ENCODE measurements at places on chromosomes 11 and 22.
A peak's percentile ranks its signal among the peaks of the same experiment; 100 is the strongest.

DNA sequence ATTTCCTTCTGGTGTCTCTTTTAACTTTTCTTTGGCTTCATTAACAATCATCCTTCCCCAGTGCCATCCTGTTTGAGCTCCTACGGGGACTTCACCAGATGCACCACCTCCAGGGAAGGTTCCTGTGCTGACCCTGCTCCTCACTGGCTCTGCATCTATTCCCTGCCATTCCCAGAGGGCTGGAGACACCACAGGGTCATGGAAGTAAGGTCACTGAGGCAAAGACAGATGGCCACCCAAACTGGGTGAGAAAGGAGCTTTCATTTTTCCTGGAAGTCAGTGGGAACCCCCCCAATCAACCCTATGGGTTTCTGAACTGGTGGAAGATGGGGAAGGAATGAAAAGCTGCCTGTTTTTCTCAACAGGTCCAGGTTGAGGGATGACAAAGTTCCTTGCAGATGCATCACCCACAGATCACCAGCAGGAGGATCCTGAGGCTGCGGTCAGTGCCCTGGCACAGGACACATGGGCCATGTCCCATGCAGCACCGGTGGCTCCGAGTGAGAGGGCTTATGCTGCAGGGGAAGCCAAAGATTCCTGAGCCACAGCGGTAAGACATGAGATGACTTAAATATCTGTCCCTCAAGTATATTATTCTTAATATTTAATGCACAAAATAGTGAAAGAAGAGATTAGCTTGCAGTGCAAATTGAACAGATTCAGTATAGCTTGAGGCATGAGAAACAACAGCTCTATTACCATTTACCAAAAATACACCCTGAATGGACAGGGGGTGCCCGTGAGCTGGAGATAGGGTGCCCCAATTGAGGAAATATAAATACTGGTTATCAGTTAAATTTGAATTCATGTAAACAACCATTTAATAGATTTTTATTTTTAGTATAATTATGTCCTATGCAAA lies 73.0 kb upstream of the VPREB1 start:
- DNase-seq: no peak

GRCh38 chr22:23102776-23103175 lies 32.5 kb downstream of the GNAZ start:
- DNase-seq: no peak

DNA sequence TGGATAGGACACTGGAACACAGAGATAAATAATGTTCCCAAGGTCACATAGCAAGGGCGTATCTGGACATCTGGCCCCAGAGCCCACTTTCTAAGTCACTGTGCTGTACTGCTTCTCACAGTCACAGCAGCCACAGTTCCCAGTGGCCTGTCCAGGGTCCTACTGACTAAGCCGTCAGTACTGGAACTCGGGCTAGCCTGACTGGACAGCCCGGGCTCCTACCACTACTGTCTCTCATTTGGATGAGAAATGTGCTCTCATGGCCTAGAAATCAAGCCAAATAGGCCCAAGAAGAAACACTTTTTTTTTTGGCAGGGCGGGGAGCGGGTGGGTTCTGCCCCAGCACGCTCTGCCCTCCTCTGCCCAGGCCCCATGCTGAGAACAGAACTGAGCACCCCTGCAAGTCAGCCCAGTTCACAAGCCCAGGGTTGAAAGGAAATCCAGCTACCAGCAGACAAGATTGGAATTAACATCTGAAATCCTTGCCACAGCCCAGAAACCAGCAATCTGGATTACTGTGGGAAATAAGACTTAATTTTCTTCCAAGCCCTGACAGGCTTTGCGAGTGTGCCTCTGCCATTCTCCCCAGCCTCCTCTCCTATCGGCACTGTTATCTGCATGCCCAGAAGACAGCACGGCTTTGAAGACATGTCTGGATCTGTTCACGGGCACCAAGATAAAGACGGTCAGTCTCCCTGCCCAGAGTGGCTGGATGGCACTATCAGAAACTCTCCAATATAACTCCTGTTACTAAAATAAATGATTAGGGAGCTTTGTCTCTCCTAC lies 182.9 kb upstream of the NCAM1 start:
- DNase-seq: no peak

DNA sequence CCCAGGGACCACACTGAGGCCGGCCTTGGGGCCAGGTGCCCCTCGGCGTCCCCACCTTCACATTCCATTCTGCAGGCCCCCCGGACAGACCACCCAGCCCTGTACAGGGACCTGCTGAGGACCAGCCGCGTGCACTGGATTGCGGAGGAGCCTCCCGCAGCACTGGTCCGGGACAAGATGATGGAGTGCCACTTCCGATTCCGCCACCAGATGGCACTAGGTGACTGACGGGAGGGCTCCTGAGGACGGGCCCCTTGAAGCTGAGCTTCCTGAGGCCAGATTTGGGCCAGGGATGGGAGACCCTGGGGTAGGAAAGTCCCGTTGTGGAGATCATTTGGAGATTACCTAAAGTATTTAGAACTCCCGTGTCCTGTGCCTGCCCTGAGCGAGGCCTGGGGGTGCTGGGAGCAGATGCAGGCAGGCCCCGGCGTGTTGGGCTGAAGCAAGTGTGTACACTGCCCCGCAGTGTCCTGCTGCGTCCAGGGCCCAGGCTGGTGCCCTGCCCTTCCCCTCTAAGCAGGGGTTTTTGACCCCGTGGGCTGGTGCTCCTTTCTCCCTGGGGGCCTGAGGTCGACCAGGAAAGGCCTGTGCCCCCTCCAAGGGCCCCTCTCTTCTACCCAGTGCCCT lies 20.0 kb downstream of the TRMU start:
- peak; percentile 14 for DNase-seq

DNA sequence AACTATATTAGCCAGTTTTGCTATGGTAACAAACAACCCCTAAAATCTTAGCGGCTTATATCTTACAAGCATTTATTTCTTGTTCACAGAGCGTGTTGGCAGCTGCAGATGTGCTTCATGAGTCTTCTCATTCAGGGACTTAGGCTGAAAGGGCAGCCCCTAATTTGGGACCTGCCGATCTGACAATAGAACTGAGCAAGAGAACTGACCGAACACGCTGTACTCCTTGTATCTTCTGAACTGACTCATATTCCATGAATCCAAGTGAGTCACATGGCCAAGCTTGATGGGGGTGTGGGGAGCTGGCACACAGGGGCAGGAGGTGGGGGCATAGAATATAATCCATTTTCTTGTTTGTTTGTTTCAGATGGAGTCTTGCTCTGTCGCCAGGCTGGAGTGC lies 481.7 kb upstream of the CADM1 start:
- DNase-seq: no peak

DNA sequence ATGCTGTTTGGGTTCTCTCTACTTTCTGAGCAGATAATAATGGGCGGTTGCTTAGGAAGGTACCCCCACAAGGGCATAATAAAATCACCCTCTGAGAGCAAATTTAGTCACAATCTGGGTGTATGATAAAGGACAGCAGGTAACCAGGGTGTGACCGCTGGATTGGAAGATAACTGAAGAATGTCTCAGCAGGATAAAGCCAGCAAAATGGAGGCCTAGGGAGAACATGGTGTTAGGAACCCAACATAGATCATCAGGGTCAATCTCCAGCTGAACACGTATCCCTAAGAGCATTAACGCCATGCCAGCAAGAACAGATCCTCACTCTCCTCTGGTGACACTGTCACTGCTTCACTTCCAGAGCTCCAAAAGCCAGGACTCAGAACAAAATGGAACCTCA lies 64.5 kb upstream of the SCUBE2 start:
- DNase-seq: no peak

DNA sequence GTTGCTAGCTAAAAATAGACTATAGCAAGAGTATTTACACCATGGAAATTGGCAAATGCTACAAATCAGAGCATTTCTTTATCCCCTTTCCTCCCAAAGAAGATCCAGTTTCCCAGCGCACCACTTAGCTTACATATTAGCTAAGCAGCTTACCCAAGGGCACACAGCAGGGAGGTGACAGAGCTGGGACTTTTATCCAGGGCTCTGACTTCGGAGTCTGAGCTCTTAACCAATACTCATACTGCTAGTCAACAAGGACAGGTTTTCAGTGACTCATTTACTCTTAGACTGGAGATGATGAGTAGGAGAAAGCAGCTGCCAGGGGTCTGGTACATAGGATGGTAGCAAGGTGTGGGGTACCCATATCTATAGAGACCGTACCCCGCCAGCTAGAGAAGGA lies 38.4 kb downstream of the NAV2 start:
- no peak for DNase-seq

DNA sequence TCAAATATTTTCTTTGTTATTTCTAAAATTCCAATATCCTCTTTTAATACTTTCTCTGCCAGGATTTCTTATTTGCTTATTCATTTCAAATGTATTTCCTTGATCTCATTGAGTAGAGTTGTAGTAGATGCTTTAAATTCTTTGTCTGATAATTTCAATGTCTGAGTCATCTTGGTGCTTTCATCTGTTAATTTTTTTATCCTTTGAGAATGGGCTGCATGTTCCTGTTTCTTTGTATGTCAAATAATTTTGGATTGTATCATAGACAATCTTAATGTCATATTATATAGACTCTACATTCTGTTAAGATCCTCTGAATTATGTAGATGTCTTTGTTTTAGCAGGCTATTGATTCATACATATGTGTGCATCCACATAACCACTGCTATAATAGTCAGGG lies 57.5 kb downstream of the MYEOV start:
- DNase-seq: no peak

DNA sequence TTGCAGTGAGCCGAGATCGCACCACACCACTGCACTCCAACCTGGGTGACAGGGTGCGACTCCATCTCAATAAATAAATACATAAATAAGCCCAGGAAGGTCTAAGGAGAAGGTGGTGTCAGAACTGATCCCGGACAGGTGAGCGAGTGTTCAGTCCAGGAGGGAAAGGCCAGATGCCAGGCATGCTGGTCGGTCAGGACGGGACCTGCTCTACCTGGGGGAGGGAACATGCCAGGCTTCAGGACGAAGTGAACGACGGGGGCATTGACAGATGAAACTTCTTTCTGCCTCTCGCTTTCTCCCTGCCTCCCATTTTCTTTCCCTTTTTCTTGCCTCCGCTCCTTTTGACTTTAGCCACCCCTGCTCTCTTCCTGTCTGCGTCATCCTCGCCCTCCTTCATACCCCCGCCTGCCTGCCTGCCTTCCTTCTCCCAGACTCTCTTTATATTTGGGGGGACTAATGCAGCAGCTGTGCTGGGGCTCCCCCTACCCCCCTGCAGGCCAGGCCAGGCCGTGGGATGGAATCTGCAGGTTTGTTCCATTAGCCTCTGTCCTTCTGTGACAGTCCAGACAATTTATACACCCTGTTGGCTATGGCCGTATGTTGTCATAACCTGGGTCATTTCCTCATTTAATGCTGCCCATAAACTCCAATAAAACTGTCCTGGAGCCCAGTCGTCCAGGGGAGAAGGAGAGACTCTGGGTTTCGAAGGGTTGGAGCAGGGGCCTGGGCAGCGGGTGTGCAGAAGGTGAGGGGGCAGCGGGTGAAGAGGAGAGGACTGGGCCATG lies 209.2 kb upstream of the TBCEL start:
- DNase-seq: no peak

GRCh38 chr11:120918257-120918656 lies 105.6 kb upstream of the TBCEL start:
- no peak for DNase-seq

DNA sequence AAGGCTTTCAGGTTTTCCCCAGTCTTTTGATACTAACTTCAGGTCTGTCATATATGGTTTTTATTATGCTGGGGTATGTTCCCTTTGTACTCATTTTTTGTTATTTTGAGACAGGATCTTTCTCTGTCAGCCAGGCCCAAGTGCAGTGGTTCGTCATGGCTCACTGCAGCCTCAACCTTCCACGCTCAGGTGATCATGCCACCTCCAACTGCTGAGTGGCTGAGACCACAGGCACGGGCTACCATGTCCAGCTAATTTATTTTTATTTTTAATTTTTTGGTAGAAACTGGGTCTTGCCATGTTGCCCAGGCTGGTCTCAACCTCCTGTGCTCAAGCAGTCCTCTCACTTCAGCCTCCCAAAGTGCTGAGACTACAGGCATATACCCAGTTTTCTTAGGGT lies 50.6 kb upstream of the PDGFD start:
- no peak for DNase-seq

DNA sequence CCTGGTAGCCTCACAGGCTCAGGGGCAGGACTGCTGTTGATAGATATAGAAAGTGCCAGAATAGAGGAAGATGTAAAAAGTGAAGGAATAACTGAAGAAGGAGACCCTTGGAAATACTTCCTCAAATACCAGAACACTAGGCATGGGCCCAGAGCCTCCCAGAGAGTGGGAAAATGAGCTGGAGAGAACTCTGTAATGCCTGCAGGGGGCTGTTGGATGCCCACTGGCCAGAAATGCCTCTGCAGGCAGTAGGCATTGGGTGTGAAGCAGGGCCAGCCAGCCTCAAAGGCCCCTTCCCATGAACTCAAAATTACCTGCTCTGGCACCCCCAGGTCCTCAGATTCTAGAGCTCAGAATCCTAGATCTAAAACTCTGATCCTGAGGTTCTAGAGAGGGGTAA lies 15.1 kb downstream of the P2RY2 start:
- DNase-seq: no peak

DNA sequence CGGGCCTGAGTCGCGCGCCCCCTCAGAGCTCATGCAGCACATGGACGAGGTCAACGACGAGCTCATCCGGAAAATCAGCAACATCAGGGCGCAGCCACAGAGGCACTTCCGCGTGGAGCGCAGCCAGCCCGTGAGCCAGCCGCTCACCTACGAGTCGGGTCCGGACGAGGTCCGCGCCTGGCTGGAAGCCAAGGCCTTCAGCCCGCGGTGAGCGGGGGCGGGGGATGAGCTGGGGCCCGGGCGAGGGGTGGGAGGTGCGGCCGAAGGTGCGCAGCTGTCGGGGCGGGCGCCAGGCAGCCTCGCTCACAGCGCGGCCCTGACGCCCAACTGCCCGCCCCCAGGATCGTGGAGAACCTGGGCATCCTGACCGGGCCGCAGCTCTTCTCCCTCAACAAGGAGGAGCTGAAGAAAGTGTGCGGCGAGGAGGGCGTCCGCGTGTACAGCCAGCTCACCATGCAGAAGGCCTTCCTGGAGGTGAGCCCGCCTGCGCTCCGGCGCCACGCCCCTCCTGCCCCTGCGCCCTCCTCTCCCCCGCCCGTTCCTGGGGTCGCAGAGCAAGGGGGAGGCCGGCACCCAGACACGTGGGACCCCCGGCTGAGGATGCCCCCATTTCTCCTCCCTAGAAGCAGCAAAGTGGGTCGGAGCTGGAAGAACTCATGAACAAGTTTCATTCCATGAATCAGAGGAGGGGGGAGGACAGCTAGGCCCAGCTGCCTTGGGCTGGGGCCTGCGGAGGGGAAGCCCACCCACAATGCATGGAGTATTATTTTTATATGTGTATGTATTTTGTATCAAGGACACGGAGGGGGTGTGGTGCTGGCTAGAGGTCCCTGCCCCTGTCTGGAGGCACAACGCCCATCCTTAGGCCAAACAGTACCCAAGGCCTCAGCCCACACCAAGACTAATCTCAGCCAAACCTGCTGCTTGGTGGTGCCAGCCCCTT lies 20.5 kb downstream of the EPS8L2 start:
- DNase-seq: no peak

DNA sequence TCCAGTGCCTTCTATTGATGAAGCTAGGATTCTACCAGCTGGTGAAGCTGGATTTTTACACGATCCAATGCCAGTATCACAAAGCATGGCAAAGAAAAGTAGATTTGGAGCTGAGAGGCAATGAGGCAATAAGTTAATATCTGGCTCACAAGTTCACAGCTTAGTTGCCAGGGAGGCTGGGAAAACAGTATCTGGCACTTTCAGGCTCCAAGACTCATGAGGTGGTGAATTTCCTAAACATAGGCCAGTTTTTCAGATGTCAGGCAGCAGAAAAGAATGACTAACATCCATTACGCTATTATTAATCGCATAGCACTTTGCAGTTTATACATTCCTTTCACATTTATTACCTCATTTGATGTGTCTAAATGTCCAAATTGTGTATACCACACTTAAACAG lies 122.7 kb downstream of the GRIA4 start:
- no peak for DNase-seq
